ENCODE measurements at places on chromosomes 16 and 17. TPM values are rescaled to one million over a fixed set of nuclear protein-coding genes. Genes with fewer than 3 reads are reported as not detected.
A peak's percentile ranks its signal among the peaks of the same experiment; 100 is the strongest.

DNA sequence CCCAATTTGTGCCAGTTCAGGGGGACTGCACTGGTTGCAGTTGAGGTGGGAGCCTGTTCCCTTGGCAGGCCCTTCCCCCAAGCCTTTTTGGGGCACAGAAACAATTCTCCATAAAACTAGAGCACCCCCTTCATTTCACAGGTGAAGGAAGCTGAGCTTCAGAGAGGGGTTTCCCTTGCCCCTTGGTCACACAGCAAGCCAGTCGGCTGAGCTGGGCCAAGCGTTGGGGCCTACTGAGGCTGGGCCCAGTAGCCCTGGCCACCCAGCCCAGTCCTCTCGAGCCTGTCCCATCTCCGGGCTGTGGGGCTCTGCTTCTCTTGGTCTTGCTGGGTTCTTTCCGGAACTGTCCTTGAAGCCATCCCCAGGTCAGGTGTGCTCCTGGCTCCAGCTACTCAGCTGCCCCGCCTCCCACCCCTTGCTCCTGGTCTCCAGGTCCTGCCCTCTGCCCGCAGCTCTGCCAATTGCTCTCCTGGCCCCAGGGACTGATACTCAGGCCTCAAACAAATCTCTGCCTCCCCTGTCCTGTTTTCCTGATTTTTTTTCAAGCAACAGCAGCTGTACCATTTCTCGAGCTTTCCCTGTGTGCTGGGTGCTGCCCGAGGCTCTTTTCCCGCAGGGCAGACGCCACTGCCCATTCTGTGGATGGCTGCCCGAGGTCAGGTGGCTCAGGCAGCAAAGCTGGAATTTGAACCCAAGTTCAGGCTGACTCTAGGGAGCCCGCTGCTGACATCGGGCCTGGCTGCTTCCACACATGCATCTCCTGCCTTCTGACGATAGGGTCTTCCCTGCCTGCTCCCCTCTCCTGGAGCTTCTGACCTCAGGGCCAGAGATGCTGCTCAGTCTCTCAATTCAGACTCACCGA is 87.4 kb upstream of the NKD1 start:
- no peak for DNase-seq
- H3K36me3 ChIP-seq, result no peaks in the 10 kb centered on the region
- no peak overlapping the region for H3K4me3 ChIP-seq

DNA sequence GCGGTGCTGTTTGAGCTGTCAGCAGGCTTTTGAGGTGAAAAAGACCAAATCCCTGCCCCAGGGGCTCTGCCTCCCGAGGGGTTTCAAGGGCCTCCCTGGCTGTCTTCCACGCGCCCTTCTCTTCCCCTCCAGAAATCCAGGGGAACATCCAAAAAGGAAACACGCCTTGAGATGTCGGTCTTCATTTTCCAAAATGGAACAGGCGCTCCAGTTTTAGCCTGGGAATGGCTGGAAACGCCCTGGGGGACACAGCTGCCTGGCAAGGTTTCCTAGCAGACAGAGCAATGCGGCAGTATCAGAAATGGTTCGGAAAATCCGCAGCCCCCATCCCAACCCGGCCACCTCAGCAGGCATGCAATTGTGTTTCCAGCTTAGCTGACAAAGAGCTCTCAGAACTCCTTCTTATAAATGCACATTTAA is 16.6 kb upstream of the LITAF start:
- no peak for DNase-seq
- no peaks in the 10 kb centered on the region for H3K4me1 ChIP-seq
- H3K27me3 ChIP-seq, result no peaks in the 10 kb centered on the region
- no peak overlapping the region for H3K27ac ChIP-seq
- no peaks in the 10 kb centered on the region for H3K36me3 ChIP-seq

DNA sequence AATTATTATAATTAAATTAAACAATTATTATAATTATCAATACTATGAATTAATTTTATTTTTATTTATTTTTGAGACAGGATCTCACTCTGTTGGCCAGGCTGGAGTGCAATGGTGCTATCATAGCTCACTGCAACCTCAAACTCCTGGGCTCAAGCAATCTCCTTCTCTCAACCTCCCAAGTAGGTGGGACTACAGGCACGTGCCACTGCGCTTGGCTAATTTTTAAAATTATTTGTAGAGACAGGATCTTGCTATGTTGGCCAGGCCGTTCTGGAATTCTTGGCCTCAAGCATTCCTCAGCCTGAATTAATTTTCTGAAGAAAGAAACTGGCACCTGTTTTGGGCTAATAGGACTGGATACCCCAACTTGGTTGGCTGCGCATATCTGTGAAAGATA is 10.3 kb downstream of the GNA13 start:
- H3K27me3 ChIP-seq, result no peaks in the 10 kb centered on the region
- DNase-seq, result no peak
- H3K36me3 ChIP-seq, result peaks cover 4% of the 10 kb centered on the region

DNA sequence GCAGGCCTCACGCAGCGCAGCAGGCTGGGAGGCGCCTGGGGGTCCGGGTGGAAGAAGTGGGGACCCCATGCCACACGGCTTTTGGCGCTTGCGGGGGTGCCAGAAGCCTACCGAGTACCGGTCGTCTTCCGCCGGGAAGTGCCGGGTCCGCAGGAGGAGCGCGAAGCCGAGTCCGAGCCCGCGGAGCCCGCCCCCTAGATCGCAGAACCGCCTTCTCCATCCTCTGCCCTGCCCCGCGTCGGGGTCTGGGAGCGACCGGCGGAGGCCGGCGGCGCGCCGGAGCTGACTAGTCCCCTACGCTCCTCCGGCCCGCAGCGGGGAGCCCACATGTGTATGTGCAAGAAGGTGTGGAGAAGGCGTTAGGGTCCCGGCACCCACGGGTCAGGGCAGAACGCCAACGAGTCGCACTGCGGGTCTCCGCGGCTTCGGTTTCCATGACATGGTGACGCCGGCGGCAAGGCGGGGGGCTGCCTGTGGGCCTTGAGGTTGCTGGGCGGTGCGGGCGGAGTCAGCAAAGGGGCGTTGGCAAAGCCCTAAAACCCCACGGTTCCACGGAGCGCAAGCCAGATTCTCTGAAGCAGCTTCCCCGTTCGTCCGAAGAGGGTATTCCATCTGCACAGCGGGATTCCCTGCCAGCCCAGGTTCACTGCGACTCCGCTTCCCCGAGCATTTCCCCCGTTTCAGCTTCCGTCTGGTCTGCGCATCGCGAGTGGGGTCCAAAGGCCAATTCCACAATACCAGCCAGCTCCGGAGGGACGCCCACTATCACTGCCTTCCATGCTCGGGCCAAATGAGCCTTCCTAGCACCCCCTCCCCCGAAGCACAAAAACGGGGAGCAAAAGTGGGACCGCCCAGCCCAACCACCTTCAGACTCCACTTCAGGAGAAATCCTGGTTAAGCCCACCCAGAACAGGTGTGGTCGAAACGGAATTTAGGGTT is 2.3 kb upstream of the LHX1 start:
- no peak overlapping the region for H3K27ac ChIP-seq
- H3K4me1 ChIP-seq, result peaks cover 68% of the 10 kb centered on the region
- peak; percentile 33 for DNase-seq
- no peak overlapping the region for H3K4me3 ChIP-seq
- H3K27me3 ChIP-seq, result peaks cover 32% of the 10 kb centered on the region

- H3K36me3 ChIP-seq, result no peaks in the 10 kb centered on the region
- no peak overlapping the region for H3K4me3 ChIP-seq
- no peak overlapping the region for H3K27ac ChIP-seq
- H3K4me1 ChIP-seq, result peaks cover 10% of the 10 kb centered on the region
- no peaks in the 10 kb centered on the region for H3K27me3 ChIP-seq
- no peak for DNase-seq
Observed at GRCh38 chr16:2427526-2427925, 1.7 kb upstream of the CCNF start.

DNA sequence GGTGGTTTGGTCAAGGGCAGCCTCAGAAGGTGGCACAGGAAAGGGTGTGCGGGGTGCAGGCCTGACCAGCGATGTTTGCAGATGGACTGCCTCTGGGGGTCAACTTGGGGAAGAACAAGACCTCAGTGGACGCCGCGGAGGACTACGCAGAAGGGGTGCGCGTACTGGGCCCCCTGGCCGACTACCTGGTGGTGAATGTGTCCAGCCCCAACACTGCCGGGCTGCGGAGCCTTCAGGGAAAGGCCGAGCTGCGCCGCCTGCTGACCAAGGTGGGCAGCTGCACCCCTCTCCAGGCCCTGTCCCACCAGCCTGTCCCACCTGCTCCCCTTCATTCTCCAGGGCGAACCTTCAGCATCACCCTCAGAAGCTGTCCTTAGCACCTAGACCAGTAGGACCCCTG is 12.5 kb downstream of the DHODH start:
- H3K4me3 ChIP-seq, result no peak overlapping the region
- H3K27ac ChIP-seq, result no peak overlapping the region
- H3K36me3 ChIP-seq, result no peaks in the 10 kb centered on the region
- no peaks in the 10 kb centered on the region for H3K4me1 ChIP-seq

Gene NXN
- 0.30 TPM for total RNA-seq

DNA sequence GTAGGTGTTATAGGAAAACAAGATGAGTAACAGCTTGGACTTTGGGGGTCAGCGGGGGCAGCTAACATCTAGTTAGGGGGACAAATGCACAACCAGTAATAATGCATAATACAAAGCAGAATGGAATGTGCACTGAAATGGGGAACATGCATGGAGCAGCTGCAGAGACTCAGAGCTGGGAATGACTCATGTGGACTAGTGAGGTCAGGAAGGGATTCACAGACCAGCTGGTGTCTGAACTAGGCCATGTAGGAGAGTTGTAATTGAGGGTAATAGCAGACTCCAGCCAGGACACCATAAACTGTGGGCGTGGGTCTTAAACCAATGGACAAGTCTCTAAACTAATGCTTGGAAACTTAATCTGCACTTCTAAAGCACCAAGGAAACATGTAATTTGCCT is 176.8 kb upstream of the ASIC2 start:
- no peak for DNase-seq
- H3K4me1 ChIP-seq, result no peaks in the 10 kb centered on the region
- H3K36me3 ChIP-seq, result no peaks in the 10 kb centered on the region
- H3K4me3 ChIP-seq, result no peak overlapping the region

DNA sequence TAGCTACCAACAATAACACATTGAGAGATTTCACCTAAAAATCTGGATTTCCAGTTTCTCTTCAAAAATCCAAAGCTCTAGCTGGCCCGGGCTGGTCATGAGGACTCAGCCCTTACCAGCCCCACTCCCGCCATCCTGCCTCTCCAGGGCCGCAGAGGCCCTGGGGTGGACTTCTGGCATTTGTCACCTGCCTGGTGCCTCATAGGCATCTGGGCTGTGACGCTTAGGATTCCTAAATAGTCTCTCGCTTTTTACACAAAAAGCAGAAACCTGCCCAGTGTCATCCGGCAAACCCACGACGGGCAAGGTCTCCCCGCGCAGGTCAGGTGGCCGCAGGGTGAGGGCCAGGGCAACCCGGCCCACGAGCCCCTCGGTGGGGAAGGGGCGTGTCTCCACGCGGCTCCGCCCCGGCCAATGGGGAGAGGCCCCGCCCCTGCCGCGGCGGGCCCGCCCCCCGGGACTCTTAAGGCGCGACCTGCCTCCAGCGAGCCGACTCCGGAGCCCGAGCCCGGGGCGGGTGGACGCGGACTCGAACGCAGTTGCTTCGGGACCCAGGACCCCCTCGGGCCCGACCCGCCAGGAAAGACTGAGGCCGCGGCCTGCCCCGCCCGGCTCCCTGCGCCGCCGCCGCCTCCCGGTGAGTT is at the start of gene VASN:
TSS of gene VASN (plus strand) at position 492 of the 644 bp plus-strand sequence. CDS start 9,030 bp downstream, outside the sequence.
- H3K27ac ChIP-seq, result peak within 1 kb of the TSS; percentile 58
- peaks cover 19% of the 10 kb centered on the region for H3K4me1 ChIP-seq
- DNase-seq, result peak; percentile 74
- no peaks in the 10 kb centered on the region for H3K36me3 ChIP-seq

Gene TP53TG3
- total RNA-seq, result not detected

- H3K27ac ChIP-seq, result no peak overlapping the region
- no peaks in the 10 kb centered on the region for H3K27me3 ChIP-seq
- H3K4me3 ChIP-seq, result no peak overlapping the region
- H3K36me3 ChIP-seq, result no peaks in the 10 kb centered on the region
- no peaks in the 10 kb centered on the region for H3K4me1 ChIP-seq
- DNase-seq, result no peak
Observed at GRCh38 chr16:26816266-26816665, 250.5 kb upstream of the C16orf82 start.

Gene CMTM1
- 5.2 TPM for total RNA-seq

GRCh38 chr16:50821586-50821985 is 79.7 kb downstream of the CYLD start:
- no peaks in the 10 kb centered on the region for H3K4me1 ChIP-seq
- H3K36me3 ChIP-seq, result no peaks in the 10 kb centered on the region
- DNase-seq, result no peak
- no peak overlapping the region for H3K27ac ChIP-seq
- no peaks in the 10 kb centered on the region for H3K27me3 ChIP-seq

- H3K36me3 ChIP-seq, result no peaks in the 10 kb centered on the region
- H3K27ac ChIP-seq, result no peak overlapping the region
- H3K4me3 ChIP-seq, result no peak overlapping the region
- no peak for DNase-seq
- H3K4me1 ChIP-seq, result no peaks in the 10 kb centered on the region
Observed at GRCh38 chr16:64304951-64305350, 816.9 kb downstream of the CDH11 start.

DNA sequence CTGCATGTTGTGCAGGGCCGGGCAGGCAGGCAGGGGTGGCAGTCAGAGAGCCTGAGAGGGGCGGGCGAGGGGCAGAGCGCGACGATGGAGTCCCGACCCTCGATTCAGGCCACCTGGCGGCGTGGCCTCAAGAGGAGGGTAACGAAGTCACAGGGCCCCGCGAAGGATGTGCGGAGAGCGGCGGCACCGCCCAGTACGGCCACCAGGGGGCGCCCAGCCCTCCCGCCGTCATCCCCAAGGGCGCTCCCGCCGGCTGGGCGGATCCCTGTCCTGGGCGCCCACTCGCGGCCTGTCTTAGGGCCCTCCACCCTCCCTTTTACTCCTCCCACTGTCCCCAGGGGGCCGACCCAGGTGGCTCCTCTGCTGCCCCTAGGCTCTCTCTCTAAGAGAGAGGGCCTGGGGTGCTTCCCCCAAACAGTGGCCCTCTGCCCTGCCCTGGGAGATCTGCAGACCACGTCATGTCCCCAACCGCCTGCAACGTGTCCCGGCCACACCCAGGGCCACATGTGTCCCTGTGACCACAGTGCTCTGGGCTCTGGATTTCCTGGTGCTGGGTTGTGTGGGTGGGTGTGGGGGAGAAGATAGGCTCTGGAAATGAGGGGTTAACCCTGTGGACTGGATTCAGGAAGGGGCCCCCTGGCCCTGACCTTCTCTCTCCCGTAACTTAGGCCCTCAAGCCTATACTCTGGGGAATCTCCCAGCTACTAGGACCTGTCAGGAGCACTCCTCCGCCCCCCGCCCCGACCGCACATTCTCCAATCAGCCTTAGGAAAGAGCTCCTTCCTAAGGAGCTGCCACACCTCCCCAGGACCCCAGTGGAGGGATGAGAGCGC is 5.9 kb downstream of the DPEP2 start:
- peak overlapping the region; percentile 65 for H3K4me3 ChIP-seq
- DNase-seq, result peak; percentile 83
- H3K36me3 ChIP-seq, result no peaks in the 10 kb centered on the region
- no peaks in the 10 kb centered on the region for H3K27me3 ChIP-seq
- peak overlapping the region; percentile 87 for H3K27ac ChIP-seq

DNA sequence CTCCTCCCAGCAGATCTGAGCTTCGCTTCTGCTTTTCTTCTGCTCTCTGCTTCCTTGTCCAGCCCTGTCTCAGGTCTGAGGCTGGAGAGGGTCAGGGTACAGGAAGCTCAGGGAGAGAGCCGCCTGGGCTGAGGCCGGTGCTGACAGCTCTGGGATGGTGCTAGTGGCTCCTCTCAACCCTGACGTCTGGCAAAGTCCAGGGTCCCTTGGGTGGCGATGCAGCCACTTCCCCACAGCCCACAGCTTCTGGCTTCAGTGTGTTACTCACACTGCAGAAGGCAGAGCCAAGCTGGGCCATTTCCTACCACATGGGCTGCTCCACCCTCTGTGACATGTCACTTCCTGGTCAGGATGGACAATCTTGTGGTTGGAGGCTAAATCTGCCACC is at the start of gene CD300C:
TSS of gene CD300C (minus strand) at position 273 of the 388 bp plus-strand sequence. CDS start 333 bp downstream, outside the sequence.
- no peak for DNase-seq
- no peaks in the 10 kb centered on the region for H3K36me3 ChIP-seq
- H3K27ac ChIP-seq, result no peak within 1 kb of the TSS
- no peak within 1 kb of the TSS for H3K4me3 ChIP-seq
